IPS DF 6.9 (cell line): ENCODE measurements at places on chromosomes 11 and 22.

GRCh38 chr11:12001186-12001585, 7.2 kb downstream of the DKK3 start:
- no peak for DNase-seq
- H3K27ac ChIP-seq: no peak overlapping the region
- H3K36me3 ChIP-seq: peaks cover 7% of the 10 kb centered on the region; the same call in 1 of the 2 replicates
- H3K4me1 ChIP-seq: no peaks in the 10 kb centered on the region
- no peaks in the 10 kb centered on the region for H3K27me3 ChIP-seq
- H3K4me3 ChIP-seq: no peak overlapping the region

DNA sequence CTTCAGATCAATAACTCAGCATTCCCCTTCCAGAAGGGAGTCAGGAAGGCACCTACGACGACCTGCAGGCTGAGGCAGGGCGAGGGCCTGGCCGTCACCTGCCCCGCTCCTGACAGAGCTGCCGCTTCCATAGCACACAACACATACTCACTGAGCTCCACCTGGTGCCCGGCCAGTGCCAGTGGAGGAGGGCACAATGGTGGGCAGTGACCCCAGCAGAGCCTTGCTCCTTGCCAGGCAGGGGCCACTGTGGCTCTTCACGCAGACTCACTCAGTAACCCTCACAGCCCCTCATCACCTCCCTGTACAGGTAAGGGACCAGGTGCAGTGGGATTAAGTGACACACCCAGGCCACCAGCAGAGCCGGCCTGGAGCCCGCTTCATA, 24.6 kb downstream of the LRFN4 start:
- H3K4me1 ChIP-seq: no peaks in the 10 kb centered on the region; the same call in 1 of the 2 replicates
- no peaks in the 10 kb centered on the region for H3K36me3 ChIP-seq
- no peak for DNase-seq
- H3K27ac ChIP-seq: no peak overlapping the region

GRCh38 chr11:126893796-126894195, 106.8 kb downstream of the KIRREL3 start:
- no peaks in the 10 kb centered on the region for H3K36me3 ChIP-seq
- peaks cover 5% of the 10 kb centered on the region; the same call in 1 of the 2 replicates for H3K4me1 ChIP-seq
- H3K4me3 ChIP-seq: no peak overlapping the region
- no peak overlapping the region for H3K27ac ChIP-seq
- no peaks in the 10 kb centered on the region for H3K27me3 ChIP-seq

DNA sequence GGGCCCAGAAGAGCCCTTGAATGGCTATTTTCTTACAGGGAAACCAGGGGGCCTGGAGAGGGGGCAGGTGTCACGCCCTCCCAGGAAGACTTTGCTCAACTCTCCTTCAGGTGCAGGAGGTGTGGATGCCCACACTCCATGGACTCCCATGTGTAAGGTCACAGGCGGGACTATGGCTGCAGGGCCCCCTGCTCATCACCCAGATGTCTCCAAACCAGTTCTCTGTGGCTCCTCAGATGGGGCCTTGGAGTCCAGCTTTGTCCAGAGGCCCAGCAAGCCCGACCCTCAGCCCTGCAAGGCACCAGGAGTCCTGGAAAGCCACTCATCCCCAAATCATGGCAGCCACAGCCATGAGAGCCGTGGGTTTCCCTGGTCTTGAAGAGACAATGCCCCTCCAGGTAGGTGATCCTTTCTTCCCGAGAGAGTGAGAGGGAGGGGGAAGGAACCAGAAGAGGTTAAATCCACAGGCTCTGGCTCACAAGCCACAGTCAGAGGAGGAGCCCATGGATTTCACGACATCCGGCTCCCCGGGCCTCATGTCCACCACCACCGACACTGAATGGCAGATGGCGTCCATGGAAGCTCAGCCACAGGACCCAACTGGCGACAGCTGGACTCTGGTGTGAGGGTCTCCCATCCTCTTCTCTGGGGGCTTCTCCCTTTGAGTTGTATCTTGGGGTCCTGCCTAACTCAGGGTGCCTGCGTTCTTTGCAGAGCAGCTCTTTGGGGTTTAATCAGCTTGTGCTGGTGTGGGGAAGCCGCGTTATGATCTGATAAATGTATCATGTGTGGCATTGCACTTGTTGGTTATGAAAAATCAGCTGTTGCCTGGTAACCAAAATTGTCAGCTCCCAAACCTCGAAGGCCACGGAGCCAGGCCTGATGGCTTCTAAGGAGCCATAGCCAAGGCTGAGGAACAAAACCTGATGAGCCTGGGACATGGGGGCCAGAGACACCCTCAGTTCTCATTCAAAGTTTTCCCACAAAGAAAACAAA, 620.4 kb downstream of the BRD1 start:
- no peaks in the 10 kb centered on the region for H3K36me3 ChIP-seq
- H3K27ac ChIP-seq: no peak overlapping the region
- DNase-seq: no peak

GRCh38 chr22:46660604-46661201, 40.5 kb downstream of the GRAMD4 start:
- H3K4me3 ChIP-seq: no peak overlapping the region
- no peak overlapping the region for H3K27ac ChIP-seq
- no peak for DNase-seq
- no peaks in the 10 kb centered on the region; the same call in 1 of the 2 replicates for H3K4me1 ChIP-seq
